Activated CD4-positive, alpha-beta T cell treated with anti-CD3 and anti-CD28 coated beads, Interleukin-2, amount 50 U/mL, for 16 hours (primary cell): ENCODE measurements at places on chromosomes 5 and 9.

- no peak for DNase-seq
Measured at GRCh38 chr9:97786341-97786740, 66.7 kb upstream of the FOXE1 start.

DNA sequence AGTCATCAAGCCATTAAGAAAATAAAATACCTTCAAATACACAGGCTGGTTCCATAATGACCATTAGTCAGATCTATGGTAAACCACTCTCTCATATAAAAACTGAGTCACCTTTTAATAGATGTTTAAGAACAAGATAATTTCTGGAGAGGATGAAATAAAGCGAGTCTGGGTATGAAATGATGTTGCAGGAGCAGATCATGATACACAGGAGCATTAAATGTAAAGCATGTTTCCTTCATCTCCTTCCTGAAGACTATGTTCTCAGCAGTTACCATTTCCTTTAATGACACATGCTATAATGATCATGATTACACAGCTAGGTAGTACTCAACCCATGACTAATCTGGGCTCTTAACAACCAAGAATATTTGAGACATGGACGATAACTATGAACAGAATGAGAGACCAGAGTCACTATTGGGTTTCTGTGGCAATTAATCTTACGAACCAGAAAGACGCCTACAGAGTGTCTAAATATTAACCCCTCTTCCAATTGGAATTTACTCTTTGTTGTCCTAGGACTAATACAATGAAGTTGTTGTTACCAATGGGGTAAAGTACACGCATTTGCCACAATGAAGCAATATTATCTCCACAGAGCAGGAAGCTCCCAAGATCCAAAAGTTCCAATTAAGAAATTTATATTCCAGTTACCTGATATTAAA, 105.6 kb downstream of the NR6A1 start:
- DNase-seq: no peak

DNA sequence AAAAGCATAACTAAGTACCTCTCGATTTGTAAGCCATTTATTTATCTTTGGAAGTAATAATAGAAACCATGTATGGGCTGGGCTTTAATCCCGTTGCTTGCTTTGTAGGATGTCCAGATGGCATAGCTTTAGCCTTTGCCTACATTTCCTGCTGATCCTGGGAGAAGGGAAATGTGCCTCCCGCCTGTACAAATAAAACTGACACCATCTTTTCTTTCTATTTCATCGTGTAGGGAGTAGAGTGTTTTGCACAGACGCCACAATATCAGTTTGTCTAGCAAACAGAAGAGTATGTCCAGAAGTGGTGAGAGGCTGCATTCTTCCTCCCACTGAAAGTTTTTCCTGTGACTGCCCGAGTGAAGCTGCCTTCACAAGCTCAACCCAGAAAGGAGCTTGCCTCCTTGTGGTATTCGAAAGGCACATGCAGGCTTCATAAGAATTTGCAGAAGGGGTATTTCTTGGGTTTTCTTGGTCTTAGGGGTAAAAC, 24.7 kb upstream of the TJP2 start:
- DNase-seq: no peak

- DNase-seq: no peak
Measured at GRCh38 chr5:39021413-39021812, 52.8 kb downstream of the RICTOR start.
